ENCODE measurements at places on chromosomes 7 and 10.

DNA sequence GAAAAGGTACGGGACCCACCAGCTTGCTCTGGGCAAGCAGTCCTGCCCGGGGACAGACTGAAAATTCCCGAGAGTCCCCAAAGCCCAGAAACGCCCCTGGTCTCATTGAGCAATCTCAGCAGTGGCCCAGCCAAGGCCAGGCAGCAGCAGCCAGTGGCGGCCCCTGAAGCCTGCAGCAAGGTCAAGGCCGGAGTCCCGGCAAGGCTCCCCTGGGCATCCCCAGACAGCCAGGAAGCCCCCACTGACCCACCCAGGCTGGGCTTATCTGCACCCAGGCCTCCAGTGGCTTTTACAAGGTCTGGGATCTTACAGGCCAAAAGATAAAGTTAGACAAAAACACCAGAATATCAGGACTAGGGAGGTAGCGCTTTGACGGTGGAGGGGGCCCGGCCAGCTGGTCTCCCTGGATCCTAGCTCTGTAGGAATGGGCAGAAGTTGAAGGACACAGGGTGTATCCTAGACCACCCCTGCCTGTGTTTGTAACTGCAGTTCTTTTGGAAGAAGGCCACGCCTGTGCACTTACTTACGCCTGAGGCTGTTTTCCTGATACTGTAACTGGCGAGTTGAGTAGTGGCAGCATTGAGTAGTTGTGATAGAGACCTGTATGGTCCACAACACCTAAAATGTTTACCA lies 130.5 kb upstream of the NPS start:
- DNase-seq: no peak

GRCh38 chr10:93916257-93917063 lies 22.7 kb downstream of the SLC35G1 start:
- no peak for DNase-seq

- no peak for DNase-seq
Observed at GRCh38 chr10:119657725-119658124, 6.5 kb downstream of the BAG3 start.

DNA sequence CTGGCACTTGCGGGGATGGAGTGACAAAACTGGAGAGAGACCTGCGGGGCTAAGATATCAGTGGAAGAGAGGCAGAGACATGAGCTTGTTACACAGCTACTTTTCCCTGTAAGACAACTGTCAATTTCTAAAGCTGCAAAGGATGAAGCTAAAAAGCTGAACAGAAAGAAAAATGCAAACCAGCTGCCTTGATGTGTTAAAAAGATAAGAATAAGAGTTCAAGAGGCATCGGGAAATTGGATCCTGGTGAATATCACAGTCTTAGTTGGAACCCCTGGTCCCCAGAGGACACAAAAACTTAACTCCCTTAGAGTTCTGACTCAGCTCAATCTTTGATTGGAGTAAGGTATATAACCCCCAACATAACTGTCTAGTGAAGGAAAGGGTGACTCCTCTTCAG lies 38.8 kb downstream of the VPS41 start:
- no peak for DNase-seq

DNA sequence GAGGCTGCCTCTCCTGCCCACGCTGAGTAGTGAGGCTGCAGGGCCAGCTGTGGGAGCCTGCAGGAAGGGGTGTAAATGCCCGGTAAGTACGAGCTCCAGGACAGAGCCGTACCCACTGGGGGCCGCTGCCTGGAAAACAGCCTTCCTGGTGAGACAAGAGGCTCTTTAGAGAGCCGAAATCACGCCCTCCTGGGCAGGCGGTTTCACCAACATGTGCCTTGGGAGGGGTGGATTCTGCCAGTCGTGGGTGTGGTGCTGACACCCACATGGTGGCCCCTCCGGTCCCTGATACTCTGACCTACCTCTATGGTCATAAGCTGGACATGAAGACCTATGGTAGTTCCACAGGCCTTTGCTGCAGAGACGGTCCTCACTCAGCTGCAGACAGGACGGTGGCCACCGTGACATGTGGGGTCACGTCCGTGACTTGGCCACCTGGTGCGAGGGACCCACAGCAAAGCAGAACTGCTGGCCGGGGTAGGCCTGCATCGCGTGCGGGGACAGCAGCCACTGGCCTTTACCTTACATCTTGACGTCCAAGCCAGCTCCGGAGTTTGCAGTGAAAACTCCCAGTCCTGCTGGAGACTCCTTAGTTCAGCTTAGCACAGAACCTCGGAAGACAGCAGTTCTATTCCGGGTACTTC lies 46.9 kb downstream of the PITRM1 start:
- no peak for DNase-seq

GRCh38 chr7:3887096-3887690 lies 586.1 kb downstream of the SDK1 start:
- no peak for DNase-seq

DNA sequence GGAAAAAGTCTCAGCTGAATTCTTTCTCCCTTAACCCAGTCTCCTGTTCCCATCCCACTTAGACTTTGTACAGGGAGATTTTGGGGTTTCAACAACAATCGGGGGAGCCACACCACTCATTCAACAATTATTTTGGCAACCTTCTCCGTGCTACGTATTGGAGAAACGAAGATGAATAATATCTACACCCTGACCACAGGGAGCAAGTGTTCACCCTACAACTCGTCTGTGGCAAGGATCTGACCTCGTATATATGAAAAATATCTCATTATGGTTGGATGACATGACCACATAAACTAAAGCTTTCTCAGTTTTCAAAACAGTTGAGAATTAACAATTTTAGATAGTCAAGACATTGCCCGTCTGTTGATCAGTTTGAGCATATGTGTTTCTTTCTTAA lies 302.1 kb downstream of the CACNA2D1 start:
- no peak for DNase-seq

DNA sequence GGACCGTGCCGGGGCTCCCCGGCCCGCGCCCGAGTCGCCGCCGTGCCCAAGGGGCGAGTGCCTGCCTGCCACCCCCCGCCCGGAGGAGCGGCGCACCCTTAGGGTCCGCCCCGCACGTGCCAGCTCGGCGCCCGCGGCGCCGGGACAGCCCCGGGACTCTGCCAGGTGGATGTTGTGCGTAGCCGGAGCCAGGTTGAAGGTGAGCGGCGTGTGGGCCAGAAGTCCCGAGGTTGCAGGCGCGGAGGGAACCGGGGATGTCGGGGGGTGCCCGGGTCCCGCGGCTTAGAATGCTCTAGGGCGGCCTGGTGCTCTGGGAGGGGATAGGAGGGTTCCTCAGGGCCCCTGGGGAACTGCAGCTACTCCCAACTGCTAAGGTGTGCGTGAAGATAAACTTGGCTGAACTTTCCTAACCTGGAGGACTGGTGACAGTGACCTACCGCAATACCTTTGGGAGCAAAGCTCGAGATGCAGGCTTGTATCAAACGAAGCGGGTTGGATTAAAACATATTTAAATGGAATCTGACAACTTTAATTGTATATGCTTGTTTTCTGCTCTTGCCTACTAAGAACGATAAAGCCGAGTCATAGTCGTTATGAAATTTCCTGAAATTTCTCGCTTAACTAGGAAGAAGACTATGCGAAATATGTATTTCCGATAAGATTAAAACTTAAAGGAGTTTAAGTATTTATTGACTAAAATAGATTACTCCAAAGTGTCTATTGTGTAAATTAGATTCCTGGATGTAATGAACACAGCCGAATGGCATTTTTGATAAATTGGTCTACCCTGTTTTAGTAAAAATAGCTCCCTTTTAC lies at the start of gene CUX1:
CUX1 (plus strand) TSS at position 156 of the 816 bp plus-strand sequence; CDS start at position 170, 14 bp downstream.
- DNase-seq: peak; percentile 18

GRCh38 chr10:75542084-75542483 lies 110.7 kb downstream of the LRMDA start:
- no peak for DNase-seq

DNA sequence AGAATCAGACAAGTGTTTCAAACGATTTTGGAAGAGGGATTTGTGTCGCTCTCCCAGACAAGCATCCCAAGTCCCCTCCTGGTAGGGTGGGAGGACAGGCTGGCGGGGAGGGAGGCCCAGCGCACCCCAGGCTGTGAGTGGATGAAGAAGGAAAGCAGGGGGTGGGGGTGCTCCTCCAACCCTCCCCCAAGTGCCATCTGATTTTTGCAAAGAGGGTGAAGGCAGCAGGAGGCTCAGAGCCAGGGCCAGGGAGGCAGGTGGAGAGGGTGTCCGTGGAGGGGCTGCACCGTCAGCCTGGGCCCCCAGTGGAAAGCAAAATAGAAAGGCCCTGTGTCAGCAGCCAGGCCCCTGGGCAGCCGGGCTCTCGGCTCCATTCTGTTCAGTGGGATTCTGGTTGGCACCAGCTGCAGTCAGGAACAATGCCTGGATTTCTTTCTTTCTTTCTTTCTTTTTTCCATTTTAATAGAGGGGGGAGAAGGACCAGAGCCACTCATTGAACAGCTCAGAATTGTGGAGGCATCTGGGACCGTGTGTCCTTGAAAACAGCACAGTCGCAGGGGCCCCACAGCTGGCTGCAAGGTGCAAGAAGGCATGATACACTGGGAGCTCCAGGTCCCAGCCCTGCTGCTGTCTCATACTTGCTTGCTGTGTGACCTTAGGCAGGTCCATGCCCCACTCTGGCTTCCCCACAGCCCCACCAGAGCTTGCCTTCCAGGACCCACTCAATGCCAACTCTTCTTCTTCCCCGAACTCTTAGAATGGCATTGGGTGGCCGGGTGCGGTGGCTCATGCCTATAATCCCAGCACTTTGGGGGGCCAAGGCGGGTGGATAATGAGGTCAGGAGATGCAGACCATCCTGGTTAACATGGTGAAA lies 7.1 kb upstream of the ZMIZ1 start:
- DNase-seq: no peak

GRCh38 chr7:103447073-103447960 lies 1.3 kb upstream of the SLC26A5 start:
- no peak for DNase-seq

DNA sequence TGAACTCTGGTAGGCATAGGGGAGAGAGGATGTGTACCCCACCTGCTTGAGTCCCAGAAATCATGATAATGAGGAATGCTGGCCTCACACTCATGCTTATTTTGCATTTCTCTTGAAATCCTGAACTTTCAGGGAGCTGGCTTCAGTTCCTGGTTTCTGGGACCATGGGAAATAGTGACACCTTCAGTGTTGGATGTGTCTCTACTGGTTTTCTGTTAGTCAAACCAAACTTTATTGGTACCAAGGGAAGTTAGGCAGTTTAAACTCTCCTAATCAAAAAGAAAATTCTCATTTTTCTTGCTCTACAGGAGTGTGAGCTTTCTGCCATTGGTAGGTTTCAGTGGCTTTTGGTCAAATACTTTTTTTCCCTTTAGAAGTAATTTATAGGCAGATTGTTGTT lies 11.8 kb upstream of the PCGF5 start:
- no peak for DNase-seq

GRCh38 chr10:79359816-79360498 lies 12.7 kb downstream of the PPIF start:
- no peak for DNase-seq

DNA sequence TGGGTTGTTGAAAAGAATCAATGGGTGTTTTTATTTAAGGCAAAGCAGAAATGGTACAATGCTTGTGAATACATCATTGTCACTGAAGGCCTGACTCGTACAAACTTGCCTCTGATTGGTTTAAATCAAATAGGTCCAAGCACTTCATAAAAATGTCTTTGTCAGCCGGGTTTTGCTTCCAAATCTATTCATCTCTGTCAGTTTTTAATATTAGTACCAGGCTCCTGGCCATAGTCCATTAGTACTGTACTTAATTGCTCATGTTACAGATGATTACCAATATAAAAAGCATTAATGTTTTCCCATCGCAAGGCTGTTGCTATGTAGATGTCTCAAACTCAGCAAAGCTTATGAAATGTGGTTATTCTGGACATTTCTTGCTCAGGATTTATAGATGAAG lies 171.9 kb downstream of the ARID5B start:
- no peak for DNase-seq

GRCh38 chr7:84055904-84056605 lies 138.5 kb downstream of the SEMA3A start:
- DNase-seq: no peak

GRCh38 chr10:110355141-110355831 lies 50.6 kb upstream of the SMNDC1 start:
- DNase-seq: no peak

- no peak for DNase-seq
Observed at GRCh38 chr10:132111871-132112341, 46.2 kb downstream of the JAKMIP3 start.

DNA sequence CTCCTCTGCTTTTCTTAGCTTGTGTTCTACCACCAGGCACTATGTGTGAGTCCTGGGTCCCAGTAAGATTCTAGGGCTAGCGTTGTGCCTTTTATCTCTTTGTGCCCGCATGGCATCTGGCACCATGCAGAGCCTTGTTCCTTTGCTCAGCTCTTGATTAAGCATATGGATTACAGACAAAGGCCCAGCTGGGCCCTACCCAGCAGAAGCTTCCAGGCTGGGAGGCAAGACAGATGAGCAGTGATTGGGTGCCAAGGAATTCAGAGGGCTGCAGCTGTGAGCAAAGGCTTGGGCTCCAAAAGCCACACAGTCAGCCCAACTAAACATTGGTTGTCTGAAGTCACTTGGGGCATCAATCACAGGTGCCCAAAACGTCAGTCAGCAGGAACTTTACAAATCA lies 2.0 kb downstream of the ACSM6 start:
- DNase-seq: no peak

- DNase-seq: no peak
Observed at GRCh38 chr7:29611941-29612544, 48.4 kb downstream of the PRR15 start.

DNA sequence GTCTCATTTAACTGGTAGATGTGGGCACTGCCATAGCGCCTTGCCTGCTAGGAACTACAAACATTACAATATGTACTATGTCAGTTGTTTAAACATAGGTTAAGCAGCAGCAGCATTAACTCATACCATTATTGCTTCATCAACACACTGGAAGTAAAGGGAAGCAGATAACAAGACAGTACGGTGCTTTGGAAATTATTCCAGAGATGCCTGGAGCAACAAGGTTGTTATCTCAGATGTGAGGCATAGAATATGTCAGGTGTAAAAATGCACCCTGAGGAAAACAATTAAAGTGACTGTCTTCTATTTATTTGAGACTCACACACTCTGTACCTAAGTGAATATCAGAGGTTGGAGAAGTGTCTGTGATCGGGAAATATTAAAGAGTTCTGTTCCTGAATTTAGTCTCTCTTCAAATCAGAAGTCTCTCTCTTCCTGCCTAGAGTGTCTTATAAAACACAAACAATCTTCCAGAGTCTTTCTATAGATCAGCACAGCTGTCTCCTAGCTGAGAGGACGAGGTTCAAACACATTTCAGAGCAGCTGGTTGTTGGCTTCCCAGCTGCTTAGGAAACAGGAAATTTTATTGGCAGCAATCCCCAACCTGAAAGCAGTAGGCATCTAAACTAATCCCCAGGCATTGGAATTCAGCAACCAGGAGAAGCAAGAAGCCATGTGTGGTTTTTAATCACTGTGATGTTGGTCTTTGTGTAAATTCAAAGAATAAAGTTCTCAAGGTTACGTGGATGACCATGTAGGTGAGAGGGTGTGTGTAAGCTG lies 994.4 kb upstream of the LRRTM3 start:
- no peak for DNase-seq

- DNase-seq: no peak
Observed at GRCh38 chr7:156656598-156656997, 16.0 kb downstream of the RNF32 start.

DNA sequence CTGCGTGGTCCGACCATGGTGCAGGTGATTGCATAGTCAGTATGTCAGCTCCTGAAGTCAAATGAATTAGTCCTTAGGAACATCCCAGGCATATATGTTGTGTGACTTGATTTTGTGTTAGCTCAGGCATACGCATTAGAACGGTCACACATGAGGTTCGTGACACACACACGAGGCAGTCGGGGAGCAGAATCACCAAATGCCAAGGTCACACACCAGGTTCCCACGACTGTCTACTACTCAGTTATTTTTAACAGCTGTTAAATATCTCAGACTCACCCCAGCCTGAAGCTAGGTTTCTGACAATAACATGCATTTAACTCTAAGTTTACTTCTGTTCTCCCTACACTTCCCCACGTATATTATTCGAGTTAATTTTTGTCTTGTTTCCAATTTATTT lies 54.8 kb downstream of the DYNC2I1 start:
- no peak for DNase-seq

All from stimulated activated CD4-positive, alpha-beta T cell treated with anti-CD3 and anti-CD28 coated beads, Interleukin-2, amount 100 ng/mL, for 4 hours (primary cell).